ENCODE measurements at places on chromosomes 2 and 18. TPM values are rescaled to one million over a fixed set of nuclear protein-coding genes. Genes with fewer than 3 reads are reported as not detected.

The SULT1C2 gene
- total RNA-seq: 3.7 TPM

The SCN7A gene
- total RNA-seq: 1.6 TPM

- no peak for DNase-seq
These were observed 34.0 kb upstream of the SESTD1 start for GRCh38 chr2:179298666-179299065.

DNA sequence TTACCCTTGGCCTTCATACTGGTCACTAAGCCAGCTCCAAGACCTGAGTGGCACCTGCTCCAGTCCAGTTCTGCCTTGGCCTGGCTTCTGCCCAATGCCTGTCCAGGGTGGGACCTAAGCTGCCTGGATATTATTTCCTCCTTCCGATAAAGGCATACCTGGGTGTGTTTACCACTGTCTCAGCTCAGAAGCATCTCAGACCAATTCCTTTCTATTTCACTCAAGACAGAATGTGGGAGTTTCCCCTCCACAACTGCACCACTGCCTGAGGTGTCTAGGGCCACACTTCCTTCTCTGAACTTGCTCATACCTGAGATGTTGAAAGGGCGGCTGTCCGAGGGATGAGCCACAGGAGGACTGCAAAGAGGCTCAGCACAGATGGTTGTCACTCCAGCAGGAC, 18.4 kb upstream of the CAB39 start:
- DNase-seq: peak; percentile 68

DNA sequence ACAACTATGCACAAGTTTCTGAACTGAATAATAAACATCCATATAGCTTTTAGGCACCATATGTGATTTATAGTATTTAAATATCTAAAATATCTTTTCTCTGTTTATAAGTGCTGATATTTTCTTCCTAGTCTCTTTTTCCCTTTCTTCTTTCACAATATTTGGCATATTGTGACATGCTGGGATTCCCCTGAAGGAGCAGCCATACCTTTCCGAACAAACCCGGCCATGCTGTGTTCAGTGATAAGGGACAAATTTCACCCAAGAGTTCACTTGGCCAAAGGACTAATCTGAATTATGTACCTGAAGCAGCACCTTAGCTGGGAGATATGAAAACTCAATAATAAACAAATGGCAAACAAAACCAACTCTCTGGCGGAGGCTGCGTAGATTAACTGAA, 250.8 kb downstream of the RDH14 start:
- no peak for DNase-seq

All from left colon (tissue), 2 donors.